ENCODE measurements at places on chromosomes 3 and 15. TPM values are rescaled to one million over a fixed set of nuclear protein-coding genes. Genes with fewer than 3 reads are reported as not detected.

Gene CILP
- 170 TPM for total RNA-seq

Gene MUC20
- total RNA-seq, result 4.5 TPM

Gene TGM5
- not detected for total RNA-seq

Gene KLHL6
- 6.8 TPM for total RNA-seq

DNA sequence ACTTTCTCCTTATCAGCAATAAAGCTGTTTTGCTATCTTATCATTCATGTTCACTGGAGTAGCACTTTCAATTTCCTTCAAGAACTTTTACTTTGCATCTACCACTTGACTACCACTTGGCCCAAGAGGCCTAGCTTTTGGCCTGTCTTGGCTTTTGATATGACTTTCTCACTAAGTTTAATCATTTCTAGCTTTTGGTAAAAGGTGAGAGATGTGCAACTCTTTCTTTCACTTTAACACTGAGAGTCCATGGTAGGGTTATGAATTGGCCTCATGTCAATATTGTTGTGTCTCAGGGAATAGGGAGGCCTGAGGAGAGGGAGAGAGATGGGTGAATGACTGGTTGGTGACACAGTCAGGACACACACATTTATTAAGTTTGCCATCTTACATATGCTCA lies 31.0 kb upstream of the FAM3D start:
- DNase-seq, result no peak
- H3K27me3 ChIP-seq, result no peaks in the 10 kb centered on the region
- no peak overlapping the region for H3K27ac ChIP-seq
- H3K4me3 ChIP-seq, result no peak overlapping the region
- no peaks in the 10 kb centered on the region for H3K36me3 ChIP-seq

- no peaks in the 10 kb centered on the region for H3K36me3 ChIP-seq
- H3K4me1 ChIP-seq, result peaks cover 5% of the 10 kb centered on the region
- no peak for DNase-seq
- H3K27me3 ChIP-seq, result no peaks in the 10 kb centered on the region
- H3K27ac ChIP-seq, result peak overlapping the region; percentile 30
These were observed 17.8 kb downstream of the PRICKLE2 start for GRCh38 chr3:64207289-64208080.

DNA sequence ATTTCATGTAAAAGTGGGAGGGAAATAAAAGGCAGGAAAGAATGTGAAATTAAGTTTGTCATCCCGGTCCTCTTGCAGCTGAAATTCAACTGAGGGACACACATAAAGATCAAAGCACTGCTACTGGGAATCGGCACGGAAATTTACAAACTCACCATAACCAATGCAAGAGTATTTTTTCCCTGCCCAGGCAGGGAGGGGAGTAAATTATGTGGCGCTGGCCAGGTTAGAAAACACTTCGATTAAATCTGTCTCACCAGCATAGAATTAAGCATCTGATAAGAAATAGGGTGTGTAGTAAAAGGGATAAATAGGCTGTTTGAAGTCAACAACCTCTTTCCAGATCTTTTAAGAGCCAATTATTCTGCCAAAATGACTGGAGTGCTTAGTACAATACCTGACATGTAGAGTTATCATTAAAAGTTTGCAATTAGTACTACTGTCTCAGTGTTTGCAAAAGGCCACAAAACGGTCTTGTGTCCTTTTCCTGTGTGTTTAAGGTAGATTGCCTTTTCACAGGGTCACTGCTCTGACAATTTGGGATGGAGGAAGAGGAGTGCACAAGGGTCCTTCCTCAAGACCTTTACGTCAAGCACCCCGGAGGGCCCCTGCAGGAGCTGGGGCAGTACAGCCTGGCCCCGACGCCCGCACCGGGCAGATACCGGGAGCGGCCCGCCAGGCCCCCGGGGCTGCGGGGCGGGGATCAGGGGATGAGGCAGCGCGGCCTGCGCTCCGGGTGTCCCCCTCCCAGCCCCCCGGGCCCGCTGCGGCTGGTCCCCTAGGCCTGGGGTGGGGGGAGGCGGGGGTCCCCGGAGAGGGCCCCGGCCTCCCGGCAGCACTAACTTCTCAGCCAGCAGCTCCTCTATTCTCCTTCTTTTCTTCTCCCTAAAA lies 651 bp downstream of the UBA3 start:
- no peak for DNase-seq
- no peaks in the 10 kb centered on the region for H3K36me3 ChIP-seq
- no peaks in the 10 kb centered on the region for H3K27me3 ChIP-seq
- peaks cover 4% of the 10 kb centered on the region for H3K4me1 ChIP-seq
- peak overlapping the region; percentile 100 for H3K4me3 ChIP-seq
